Substantia nigra (tissue), 51 donors: ENCODE measurements at places on chromosomes 13 and 19.

DNA sequence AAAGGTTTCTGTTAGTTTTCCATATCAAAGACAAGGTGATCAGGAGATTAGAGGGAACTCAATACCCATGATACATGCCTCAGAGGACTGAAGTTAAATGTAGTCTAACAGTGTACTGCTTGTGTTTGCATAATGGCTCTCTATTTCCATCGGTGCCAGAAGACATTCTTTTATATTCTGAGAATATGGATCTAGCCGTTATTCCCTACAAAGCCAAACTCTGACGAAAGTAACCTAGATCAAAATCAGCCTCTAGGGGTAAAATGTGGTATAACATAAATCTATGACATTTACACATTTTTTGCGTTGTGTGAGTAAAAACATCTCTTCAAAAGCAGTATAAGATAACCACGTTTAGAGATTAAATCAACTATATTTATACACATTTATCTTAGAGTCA lies 2232.7 kb downstream of the PCDH9 start:
- no peak for DNase-seq

- no peak for DNase-seq
Measured at GRCh38 chr13:99723878-99724277, 222.6 kb downstream of the TM9SF2 start.

GRCh38 chr13:57874530-57874929 lies 243.0 kb downstream of the PCDH17 start:
- no peak for DNase-seq

DNA sequence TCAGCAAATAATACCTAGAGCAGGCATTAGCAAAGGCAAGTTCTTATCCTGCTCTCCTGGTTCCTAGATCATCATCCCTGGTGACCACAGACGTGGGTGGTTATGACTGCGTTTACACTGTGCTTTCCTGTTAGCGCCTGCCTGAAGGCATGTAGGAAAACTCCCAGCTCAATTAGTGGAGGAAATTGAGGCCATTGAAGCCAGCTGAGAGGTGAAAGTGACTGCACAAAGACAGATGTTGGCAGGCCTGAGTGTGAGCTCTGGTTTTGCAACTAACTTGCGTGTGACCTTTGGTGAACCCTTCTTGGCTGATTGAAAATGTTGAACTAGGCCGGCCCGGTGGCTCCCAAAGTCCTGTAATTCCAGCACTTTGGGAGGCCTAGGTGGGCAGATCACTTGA lies 17.5 kb upstream of the NWD1 start:
- no peak for DNase-seq

GRCh38 chr13:22880741-22881720 lies 299.7 kb upstream of the SGCG start:
- no peak for DNase-seq
